ENCODE measurements at places on chromosomes 3 and 15. TPM values are rescaled to one million over a fixed set of nuclear protein-coding genes. Genes with fewer than 3 reads are reported as not detected.

DNA sequence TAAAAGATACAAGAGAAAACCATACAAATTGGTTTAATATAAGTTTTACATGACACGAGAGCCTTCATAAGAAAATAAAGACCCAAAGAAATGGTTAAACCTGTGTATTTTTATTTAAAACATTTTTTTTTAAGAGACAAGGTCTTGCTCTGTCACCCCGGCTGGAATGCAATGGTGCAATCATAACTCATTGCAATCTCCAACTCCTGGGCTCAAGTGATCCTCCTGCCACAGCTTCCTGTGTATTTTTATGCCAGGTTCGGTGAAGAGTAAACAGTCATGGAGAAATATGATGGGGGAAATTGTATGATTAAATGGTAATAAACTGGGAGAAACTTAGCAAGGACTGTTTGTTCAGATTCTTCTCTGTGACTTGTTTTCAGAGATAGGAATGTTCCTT, 441.0 kb downstream of the TUSC7 start:
- no peak for DNase-seq

DNA sequence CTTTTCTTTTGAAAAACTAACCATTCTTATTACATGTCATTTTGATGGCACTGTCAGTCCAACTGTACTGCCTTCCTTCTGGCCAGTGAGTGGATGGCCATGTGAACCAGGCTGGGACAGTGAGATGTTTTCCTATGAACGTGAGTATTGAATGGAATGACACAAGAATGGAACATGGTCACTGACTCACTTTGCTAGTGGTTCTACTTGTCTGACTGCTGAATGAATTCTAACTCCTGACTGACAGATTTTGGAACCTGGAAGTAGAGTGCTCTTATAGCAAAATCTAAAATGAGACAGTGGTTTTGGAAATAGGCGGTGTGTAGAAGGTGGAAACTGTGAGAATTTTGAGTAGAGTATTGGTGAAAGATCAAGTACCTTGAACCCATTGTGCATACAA, 606.9 kb upstream of the KCNMB2 start:
- no peak for DNase-seq

OR5K4 gene
- total RNA-seq, result not detected

KLHL6 gene
- 0.03 TPM for total RNA-seq

GRCh38 chr3:160224811-160225175, 429 bp upstream of the C3orf80 start:
- DNase-seq, result no peak

GRCh38 chr15:27990521-27991515, 108.3 kb downstream of the OCA2 start:
- DNase-seq, result no peak

GRCh38 chr3:182979674-182980191, 605 bp downstream of the DCUN1D1 start:
- DNase-seq, result no peak

GRCh38 chr15:31269816-31270575, 56.6 kb upstream of the KLF13 start:
- DNase-seq, result no peak

GRCh38 chr15:43225201-43225949, 4.6 kb upstream of the EPB42 start:
- peak; percentile 45 for DNase-seq

DNA sequence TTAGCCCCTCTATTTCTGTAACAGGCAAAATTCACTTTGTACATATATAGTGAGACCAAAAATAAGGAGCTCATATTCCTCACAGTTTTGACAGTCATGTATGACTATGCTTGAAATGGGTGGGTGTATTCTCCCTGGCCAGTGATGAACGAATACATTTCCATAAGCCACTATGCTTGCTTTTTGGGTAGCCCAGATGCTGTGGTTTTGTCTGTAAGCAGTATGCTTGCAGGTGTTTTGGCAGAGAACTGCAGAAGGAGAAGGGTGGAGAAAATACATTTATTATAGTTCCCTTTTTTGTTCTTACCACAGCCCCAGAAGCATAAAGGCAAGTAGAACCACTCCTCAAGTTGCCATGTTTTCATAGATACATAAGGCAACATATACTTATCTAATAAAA, 131.2 kb downstream of the RBMS3 start:
- DNase-seq, result no peak

- DNase-seq, result no peak
These were observed 27.1 kb upstream of the ACKR4 start for GRCh38 chr3:132570016-132570415.

HES1 gene
- 28.5 TPM for total RNA-seq

AHSG gene
- total RNA-seq, result 0.85 TPM

DNA sequence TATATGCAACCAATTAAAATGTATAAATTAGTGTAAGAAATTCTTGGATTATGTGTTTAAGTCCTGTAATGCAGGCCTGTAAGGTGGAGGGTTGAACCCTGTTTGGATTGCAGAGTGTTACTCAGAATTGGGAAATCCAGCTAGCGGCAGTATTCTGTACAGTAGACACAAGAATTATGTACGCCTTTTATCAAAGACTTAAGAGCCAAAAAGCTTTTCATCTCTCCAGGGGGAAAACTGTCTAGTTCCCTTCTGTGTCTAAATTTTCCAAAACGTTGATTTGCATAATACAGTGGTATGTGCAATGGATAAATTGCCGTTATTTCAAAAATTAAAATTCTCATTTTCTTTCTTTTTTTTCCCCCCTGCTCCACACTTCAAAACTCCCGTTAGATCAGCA, 65.4 kb upstream of the ACAD9 start:
- DNase-seq, result no peak

DNA sequence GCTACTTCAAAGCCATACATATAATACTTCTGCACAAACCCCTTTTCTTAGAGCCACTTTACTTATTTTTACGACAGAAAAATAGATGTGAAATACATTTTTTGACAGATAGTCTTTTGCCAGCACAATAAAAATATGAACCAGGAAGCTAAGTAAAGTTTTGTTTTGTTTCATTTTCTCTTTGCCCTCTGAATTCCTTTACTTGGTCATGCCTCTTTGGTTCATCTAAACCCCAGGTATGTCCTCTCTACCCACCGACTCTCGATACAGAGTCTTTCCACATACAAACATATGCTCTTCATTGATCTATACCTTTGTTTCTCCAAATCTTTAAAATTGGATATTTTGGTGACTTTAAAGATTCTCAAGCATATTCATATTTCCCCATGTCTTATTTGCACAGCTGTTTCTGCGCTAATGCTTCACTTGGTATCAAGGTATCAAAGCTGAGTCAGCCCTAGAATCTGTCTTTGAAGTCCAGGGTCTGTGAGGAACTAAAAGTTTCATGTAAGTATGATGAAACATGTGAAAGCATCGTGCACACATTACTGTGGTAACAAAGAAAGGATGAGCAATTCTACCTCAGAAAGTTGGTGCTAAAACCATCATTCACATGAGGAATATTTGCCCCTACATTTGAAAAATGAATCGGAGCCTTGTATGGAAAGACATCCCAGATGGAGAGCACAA, 845.4 kb downstream of the NAALADL2 start:
- no peak for DNase-seq

Measured in Panc1 (cell line).